ENCODE measurements at places on chromosomes 5 and 9.

GRCh38 chr5:180803181-180804128 is 849 bp upstream of the MGAT1 start:
- DNase-seq: no peak

GRCh38 chr9:12730198-12730597 is 37.0 kb downstream of the TYRP1 start:
- no peak for DNase-seq

DNA sequence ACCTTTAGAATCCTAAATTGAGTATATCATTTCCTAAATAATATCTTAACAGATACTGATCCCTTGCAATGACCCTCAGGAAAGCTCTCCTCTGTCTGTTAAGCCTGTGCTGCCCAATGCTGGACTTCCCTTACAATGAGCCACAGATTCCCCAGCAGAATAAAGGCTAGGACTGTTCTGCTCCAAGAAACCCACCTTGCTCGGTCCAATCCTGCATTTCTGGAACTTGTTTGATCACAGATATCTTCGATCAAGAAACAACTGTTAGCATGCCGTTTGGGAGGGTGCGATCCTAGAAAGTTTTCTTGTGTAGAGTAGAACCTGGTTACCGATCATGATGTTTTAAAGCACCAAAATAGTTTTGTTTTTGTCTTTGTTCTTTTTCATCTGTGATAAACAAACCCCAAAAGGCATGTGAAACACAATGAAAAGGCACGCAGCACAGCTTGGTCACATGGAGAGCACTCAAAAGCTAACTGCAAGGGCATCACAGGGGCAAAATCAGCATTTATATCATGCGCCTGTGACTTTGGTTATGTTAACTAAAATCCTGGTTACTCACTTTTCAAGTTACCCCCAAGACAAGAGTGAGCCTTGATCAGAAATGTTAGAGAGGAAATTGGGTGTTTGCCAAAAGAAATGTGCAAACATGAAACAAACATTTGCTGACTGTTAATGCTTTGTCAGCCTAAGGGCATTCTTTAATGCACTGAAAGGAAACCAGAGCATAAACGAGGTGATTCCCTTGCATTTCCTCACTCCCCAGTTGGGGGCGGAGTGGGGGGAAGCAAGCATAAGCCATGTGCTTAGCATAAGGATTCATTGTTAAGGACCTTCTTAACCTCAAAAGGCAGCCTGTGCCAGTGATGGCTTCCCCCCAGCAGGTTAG is 61.9 kb upstream of the ADAMTS16 start:
- DNase-seq: no peak

- DNase-seq: no peak
Measured at GRCh38 chr9:127806871-127807270, 4.2 kb downstream of the FPGS start.

DNA sequence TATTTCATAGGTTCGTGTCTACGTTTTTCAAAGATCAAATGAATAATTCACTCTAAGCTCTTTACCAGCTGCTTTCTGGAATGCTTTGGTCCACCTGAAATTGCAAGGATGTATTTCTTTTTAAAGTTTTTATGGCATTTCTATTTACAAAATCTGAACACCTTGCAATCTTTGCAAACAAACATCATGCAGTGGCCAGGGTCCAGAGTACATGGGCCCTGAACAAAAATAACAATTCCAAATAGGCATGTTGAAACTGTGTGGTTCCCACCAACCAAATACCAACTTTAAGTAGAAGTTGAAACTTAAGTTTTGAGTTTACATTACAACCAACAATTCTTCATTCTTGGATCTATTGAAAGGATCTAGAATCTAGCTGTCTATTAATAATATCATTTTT is 180.1 kb upstream of the FTMT start:
- DNase-seq: no peak

DNA sequence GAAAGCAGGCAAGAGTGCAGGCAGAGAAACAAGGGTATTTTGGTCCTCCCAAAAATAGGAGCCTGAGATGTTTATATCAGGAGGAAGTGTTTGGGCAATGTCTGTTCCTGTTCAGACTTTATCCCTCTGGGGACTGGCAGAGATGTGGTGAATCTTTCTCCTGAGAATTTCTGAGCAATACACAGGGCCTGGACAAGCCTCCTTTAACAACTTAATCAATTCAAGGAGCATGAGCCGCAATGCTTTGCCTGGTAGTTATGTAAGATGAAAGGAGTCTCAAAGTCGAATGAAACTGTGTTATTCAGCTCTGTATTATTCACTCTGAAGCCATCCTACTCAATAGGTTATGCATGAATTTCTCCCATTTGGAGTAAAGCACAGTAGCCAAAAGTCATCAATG is 365.6 kb downstream of the MAN2A1 start:
- DNase-seq: no peak

DNA sequence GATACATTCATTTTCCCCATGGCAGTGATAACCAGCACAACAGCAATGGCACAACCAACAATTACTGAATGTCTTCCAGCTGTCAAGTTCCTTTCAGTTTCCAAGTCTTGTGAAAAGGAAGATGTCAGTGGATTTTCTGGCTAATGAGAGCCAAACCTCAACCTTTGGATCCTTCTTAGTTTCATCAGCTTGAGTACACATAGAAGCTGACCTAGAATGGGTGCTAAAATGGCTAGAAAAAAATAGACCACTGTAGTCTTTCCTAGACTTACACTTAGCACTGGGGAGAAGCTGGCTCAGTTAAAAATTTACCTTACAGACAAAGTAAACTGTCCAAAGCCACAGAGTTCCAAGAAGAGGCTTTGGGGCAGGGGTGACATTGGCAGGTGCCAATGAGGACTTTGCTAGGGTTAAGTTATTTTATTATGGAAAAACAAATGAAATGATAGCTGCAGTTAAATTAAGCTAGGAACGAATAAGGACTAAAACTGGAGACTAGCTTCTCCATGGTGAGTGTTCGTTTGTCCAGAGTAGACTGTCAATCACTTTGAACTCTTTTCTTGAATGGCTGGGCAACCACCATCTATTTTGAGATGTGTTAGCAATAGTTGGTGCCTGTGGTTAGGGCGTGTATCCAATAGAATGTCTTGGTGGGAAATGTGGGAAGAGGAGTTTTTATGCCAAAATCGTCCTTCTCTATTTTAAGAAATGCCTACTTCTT is 25.9 kb upstream of the TXN start:
- DNase-seq: no peak

GRCh38 chr5:126079266-126079665 is 343.9 kb upstream of the GRAMD2B start:
- DNase-seq: no peak

DNA sequence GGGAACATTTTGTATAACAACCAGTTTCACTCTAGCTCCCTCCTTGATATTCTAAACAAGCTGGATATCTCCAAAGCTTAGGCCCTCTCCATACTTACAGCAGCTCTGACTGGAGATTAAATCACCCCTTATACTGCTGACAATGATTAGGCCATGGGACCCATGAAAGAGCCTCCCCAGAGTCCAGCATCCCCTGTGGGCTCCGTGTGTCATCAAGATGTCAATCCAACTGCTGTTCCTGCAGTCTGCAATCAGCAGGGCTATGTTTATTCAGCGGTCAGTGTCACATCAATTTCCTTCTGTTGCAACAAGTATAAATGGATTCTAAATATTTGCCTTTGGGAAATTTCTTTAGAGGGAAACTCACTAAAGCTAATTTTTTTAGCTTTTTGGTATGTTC is 26.6 kb downstream of the PCDHAC2 start:
- DNase-seq: no peak

DNA sequence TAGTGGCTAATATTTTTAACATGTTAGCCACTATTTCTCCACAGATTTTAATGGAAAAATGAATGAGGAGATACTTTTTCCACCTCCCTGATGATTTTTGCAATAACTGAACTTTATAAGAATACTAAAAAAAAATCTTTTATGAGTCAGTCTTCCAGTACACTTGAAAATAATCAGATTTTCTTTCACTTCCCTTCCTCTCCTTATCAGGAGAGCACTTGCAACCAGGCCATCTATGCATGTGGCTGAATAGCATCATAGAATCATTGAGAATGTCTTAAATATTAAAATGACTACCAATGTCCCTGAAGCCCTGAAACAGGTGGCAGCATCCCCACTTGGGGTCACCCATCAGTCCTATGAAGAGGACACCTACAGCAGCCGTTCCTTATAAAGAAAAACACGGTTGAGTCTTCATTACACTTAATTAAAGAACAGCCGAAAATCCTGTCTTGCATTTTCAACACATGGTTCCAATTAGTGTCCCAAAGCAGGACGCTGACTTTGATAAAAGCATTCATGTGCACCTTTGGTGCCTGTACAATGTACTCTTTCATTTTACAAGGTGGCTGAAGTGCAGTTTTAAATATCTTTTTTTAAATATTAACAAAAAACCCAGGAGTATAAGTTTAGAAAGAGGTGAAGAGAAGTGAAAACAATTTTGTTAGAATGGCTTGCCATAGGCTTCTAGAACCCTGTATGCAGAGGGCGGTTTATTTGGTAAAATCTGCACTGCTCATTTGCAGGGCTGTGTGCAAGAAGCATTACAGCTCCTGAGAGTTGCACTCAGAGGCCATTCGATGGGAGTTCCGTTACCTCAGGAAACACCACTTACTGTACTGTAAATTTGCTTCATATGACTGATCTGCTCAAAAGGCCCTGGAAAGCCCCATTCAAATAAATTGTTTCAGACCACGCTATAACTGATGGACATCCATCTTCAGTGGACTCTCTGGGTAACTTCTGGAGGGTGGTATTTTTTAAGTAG is 106.9 kb upstream of the VCAN start:
- DNase-seq: no peak

- no peak for DNase-seq
Measured at GRCh38 chr9:94908011-94908563, 181.6 kb downstream of the AOPEP start.

DNA sequence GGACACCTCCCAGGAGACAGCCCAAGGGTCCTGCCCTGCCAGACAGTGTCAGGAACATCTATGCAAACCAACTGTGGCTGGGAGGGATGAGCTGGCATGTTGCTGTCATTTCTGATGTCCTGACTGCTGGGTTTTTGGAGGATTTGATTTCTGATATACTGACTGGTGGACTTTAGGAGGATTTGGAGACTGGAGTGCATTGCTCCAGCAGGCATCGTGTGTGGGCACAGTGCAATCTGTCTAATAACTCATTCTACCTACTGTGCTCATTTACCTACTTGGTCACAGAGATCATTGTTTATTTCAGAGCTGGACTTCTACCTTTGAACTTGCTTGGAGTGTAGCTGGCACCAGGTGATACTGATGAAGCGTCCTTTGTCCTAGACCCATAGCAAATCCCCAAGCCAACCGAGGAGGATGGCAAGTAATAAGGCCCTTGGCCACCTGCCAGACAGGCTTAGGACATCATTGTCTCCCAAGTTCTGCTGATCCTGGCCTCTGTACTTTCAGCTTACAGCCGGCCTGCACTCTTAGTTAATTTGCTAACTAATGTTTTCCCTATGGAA is 124.3 kb upstream of the ICE1 start:
- no peak for DNase-seq

GRCh38 chr5:36355516-36355915 is 53.8 kb upstream of the RANBP3L start:
- no peak for DNase-seq

DNA sequence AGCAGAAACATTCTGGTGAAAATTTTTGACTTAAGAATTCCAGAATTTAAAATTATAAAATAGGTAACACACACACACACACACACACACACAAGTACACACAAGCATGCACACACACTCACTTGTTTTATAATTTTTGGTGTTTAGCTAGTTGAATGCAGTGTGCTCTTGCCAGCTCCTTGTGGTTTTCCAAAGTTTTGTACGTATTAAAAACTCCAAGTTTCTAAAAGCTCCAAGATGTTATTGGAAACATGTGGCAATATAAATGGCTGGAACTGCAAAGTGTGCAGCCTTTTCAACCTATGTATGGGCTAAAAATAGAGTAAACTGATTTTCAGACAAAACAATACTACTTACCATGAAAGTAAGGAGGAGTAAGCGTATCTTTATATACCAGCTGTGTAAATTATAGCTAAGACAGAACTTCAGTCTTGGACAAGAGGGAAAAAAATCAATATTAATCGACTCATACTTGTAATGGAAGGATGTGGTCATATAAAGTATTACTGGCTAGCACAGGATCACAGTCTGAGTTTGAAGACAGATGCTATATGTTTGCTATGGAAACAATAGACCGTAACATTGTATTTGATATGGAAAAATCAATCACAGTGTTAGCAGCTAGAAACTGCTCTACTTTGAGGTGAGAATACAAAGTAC is 727.1 kb upstream of the GRAMD2B start:
- no peak for DNase-seq

DNA sequence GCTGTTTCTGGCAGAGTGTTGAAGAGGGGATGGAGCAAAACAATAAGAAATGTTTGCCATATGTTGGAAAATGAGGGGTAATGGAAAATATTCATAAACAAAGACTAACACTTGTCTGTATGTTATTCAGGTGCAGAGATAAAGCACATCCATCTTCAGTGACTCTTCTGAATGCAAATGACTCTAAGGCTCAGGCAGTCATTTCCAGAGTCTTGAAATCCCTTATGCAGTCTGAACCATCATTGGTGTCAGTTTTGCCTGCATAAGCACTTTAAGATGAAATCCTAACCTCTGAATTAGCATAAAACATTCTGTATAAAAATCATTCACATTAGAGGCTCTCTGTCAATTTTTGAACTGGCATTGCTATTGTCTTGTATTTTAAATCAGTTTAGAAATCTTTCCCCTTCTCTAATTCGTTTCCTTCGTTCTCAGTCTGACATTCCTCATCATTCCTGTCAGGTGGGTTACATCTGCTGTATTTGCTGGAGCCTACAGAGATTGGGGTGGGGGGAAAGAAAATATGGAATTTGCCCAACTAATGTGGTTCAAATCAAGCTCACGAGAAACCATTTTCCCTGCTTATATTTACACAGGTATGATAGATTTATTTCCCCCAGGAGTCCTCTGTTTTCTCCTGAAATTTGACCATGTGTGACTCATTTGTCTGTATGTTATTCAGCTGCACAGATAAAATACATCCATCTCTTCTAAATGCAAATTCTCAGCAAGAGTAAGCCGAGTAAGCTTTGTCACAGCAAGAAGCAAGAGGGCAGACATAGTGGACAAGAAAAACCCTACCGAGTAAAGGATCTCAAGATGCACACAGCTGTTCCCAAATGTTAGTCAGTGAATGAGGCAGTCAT is 31.6 kb downstream of the ENC1 start:
- DNase-seq: no peak

DNA sequence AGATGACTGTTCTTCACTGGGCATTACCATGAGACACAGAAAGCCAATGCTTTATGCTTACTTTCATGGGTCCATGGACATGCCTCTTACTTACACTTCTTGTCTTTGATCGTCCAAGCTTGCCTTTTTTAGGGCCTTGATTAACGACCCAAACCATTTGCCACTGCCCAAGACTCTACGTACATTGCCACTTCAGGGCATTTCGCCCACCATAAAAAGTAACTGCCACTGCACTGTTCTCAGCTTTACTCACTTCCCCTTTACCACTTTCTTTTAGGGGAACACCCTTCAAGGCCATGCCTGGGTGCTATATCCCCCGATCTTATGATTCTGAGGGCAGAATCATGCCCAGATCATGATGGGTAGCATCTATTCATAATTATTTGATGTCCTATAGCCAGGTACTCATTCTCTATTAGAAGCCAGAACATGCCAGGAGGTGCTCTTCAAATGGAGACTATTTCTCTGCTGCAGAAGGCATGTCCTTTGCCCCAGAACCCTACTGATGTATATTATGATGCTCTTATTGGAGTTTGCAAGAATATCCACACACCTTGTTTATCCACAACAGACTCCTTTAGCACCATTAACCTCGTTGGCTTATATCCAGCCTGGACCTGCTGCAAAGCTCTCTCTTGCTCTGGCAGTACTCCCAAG is 64.1 kb upstream of the RAD23B start:
- DNase-seq: no peak

- no peak for DNase-seq
Measured at GRCh38 chr9:68603371-68603770, 62.7 kb upstream of the TMEM252 start.

Measured in coronary artery (tissue), 2 donors.